ENCODE measurements at places on chromosomes 1 and 21.

DNA sequence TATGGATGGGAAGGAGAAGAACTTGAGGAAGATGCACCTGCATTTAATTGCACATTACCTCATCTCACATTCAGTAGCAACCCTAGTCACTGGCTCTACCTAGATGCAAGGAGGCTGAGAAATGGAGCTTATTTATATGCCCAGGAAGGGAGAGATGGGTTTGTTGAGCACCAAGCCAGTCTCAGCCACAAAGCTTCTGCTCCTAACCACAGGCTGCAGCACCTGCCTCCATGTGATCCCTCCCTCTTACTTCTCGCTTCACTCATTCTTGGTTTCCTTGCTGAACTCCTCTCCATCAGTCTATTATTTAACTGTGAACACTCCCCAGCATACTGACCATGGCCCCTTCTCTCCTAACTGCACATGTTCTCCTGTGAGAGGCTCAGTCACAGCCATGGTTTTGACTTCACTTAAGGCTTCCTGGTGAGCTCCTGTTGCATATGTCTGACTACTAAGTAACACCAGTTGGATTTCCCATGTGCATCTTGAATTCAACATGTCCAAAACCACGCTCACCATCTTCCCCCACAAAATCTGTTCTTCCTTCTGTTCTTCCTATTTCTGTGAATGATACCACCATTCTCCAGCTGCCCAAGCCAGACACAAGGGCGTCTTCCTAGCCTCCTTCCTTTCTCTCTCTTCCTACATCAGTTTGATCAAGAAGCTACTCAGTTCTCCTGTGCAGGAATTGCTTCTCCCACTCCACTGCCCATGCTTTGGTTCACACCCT lies 139.8 kb downstream of the AK5 start:
- DNase-seq, result no peak

GRCh38 chr1:91585982-91586381 lies 85.3 kb downstream of the CDC7 start:
- DNase-seq, result no peak

- DNase-seq, result no peak
Measured at GRCh38 chr1:178023181-178023618, 53.3 kb upstream of the SEC16B start.

- DNase-seq, result no peak
Measured at GRCh38 chr1:117670976-117671780, 65.3 kb downstream of the TENT5C start.

DNA sequence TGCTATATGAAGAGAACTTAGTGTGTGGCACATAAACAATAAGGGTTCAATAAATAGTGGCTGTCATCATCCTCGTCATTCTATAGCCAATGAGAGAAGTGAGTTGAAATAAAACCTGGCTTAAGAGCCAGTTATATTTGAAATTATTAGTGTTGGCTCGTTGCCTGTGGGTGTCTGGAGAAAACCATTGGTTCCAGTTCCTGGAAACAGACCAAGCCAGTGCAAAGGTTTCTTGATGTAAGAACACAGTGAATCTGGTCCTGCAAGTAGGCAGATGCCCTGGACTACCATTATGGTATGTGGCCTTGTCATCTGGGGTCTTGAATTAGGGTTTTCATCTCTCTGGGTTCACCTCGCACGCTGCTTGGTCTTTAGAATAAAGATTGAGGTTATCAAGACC lies 43.3 kb downstream of the URB2 start:
- no peak for DNase-seq

GRCh38 chr1:32486463-32487113 lies 21.7 kb downstream of the ZBTB8B start:
- no peak for DNase-seq

GRCh38 chr1:220271706-220272046 lies 577 bp downstream of the RAB3GAP2 start:
- no peak for DNase-seq

DNA sequence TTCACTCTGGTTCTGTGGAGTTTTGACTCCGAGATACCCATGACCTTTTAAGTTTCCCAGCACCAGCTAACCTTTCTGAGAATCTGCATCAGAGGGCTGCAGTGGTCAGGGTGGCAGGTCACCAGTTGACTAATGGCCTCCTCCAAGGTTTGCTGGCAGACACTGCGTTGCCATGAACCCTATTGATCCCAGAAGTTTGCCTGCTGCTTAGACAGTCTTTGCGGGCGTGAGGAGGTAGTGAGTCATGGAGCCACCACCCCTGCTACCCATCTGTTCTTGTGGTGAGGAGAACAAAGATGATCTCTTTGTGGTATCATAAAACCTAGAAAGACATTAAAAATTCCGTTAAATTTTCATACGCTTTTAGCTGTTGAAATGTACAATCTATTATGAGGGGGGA lies 180.4 kb downstream of the FGGY start:
- DNase-seq, result peak; percentile 80

DNA sequence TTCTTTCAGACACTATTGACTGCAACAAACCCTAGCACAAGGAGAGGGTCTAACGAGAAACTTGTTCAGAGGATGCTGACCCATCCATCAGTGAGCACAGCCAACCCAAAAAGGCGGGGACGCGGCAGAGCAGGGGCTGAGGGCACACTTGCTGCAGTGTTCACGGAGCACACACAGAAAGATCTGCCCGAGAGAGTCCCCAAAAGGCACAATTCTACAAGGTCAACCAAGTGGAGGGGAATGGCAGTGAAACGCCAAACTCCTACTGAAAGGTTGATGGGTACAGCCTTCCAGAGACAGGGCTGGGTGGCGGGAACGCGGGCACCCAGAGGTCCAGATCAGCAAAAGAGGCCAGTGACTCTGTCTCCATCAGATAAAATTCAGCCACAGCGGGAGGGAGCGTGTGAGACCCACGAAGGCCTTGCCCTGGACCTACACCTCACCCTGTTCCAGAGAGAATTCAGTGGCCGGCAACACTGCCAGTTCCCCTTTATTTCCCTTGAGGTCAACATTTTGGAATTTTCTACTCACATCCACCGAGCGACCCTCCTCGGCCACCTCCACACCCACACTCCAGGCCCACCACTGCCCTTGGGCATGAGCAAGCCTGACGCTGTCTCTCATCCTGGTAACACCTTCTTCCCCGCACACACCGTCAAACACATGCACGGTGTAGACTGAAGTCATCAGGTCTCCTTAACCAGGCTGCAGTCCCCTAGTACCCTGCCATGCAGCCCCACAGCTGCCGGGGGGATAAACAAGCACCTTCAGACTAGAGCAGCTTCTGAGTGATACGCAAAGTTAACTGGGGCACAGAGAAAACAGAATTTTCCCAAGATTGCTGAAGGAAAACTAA lies 5.5 kb downstream of the GNG4 start:
- no peak for DNase-seq

DNA sequence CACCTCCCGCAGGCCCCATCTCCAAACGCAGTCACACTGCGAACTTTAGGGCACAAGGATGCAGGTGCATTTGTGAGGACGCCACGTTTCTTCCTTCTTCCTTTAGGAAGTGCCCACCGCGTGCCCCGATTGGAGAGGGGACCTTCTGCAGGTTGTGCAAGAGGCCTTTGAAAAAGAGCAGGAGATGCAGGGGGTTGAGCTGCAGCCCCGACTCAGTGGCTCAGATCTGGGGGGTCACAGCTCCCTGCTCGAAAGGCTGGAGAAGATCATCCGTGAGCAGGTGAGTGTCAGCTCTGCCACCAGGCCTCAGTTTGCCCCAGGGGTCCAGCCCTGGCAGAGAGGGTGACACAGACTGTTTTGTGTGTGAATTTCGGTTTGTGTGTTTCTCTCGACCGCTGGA lies 31.2 kb upstream of the DIP2A start:
- DNase-seq, result no peak

DNA sequence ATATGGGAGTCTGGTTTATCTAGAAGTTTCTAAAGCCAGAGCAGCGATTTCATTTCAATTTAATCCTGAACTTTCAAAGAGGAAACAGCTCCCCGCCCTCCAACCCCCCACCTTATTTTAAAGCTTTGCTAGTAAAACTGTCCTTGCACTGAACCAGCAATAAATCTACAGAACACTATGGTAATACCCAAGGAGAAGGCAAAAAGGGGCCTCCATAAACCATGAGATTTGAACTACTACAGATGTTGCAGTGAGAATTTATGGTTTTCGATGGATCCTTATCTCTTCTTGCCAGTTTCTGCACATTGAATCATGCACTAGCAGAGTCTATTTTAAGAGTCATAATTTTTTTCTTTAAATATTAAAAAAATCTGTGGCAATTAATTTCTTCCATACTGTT lies 64.8 kb upstream of the BEND5 start:
- no peak for DNase-seq

DNA sequence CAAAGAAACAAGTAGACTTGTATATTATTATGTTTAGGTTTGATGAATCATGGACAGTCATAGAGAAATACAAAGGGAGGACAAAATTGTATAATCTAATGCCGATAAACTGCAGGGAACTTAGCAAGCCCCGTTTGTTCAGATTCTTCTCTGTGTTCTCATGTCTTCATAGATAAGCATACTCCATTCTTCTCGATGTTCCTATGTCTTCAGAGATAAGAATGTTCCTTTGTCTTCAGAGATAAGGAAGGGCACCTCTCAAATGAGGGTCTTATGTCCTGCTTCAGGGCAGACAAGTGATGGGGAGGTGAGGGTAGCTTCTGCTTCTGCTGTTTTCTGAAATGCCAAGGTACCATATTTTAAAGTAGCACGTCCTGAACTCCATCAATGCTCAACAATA lies 19.7 kb upstream of the TADA1 start:
- no peak for DNase-seq

DNA sequence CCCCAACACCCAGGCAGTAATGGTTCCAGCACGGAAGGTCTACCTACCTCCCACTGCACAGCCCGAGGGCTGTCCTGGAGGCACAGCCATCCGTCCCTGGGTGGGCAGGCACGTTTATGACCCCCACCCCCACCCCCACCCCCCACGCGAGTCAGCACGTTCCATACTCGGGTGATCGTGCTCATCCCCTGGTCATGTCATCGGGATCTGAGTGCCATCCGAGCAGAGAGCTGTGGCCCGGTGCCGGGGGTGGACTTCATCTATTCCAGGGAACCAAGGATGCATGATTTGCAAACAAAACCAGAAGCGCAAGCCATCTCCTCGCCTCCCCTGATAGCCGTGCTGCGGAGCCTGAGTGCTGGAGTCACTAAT lies 1.1 kb downstream of the TSPEAR start:
- DNase-seq, result no peak

- no peak for DNase-seq
Measured at GRCh38 chr1:196680107-196680506, 28.3 kb downstream of the CFH start.

DNA sequence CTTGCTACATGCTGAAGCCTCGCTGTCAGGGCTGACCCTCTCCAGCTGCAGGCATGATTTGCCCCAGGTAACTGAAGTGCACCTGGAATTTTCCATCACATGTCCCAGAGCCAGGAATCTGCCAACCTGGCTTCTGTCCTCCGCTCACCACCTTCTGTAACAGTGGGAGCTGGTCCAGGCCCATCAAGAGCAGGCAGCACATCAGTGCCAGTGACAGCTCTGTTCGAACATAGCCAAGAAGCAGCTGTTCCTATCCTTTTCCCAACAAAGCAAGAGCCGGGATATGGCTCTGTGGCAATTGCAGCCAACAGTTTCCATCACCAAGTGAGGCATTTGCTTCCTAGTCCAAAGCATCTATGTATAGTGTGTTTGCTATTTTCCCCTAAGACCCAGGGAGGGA lies 42.2 kb upstream of the KANK4 start:
- DNase-seq, result no peak

DNA sequence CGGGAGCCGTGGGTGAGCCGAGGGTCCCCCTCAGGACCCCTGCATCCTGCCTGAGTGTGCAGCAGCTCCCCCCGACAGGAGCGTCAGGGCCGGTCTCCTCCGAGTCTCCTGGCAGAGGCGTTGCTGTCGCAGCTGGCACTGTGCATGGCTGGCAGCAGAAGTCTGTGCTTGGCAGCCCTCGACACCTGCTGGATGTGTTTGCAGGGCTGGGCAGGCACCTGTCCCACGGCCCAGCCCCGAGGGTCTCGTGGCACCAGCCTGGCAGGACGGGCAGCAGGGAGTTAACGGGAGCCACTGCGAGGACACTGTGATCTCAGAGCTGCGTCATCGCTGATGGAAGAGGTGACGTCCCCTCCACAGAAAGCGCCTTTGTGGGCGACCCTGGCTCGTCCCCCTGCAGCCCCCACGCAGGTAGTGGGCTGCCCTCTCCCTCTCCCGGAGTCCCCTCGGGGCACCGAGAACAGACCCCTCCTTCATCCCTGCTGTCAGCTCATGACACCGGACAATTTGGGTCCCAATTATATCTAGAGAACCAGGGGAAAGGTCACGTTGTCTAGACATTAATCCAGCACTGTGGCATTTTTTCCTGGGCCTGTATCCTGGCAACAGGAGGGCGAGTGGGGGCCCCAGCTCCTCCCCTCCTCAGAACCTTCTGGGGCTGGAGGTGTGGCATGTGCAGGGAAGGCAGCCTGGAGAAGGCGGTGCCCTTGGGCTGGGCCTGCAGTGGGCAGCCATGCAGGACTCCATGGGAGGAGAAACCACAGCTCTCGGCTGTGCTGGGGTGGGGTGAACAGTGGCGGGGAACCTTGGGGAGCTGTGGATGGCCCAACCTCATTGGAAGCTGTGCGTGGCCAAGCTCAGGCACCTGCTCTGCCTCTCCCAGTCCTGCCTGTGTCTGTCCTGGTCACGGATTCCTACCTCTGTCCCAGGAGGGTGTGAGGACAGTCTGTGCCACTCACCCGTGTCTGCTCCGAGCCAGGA lies 15.4 kb downstream of the COL18A1 start:
- no peak for DNase-seq

DNA sequence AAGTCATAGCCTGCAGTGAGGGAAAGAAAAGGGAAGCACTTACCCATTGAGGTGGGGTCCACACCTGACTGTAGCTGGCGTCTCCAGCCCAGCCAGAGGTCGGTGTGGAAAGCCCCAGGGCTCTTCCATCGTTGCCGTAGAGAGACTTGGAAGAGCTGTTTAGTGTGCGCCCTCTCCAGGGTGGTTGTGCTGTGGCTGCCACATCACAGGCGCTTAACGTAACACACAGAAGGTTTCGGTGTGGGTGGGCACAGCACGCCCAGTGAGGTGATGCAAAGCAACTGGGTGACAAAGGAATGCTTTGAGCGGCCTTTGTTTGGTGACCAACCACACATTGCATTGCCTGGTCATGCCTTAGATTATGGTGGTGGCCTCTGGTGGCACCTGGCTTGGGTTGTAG lies 36.8 kb upstream of the KIF1B start:
- DNase-seq, result peak; percentile 24

- no peak for DNase-seq
Measured at GRCh38 chr1:97314685-97315084, 593.1 kb downstream of the PTBP2 start.

- DNase-seq, result no peak
Measured at GRCh38 chr1:65948609-65949229, 156.0 kb downstream of the PDE4B start.

DNA sequence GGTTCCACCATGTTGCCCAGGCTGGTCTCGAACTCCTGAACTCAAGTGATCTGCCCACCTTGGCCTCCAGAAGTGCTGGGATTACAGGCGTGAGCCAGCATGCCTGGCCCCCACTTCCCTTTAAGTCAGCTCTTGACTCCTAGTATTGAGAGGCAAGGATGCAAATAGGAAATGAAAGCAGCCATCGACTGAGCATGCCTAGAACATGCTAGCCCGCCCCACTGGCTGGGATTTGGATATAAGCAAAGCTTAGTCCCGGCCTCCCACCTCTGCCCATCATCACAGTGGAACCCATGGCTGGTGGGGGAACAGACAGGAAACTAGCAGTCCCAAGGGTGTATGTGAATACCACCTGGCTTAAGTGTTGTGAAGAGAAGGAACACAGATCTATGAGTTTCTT lies 10.5 kb downstream of the C1orf167 start:
- DNase-seq, result no peak

- no peak for DNase-seq
Measured at GRCh38 chr1:222547944-222548671, at the start of gene HHIPL2. Gene HHIPL2, minus strand, starts transcription at chr1:222548104. Its CDS starts 60 bp downstream, at chr1:222548044.

- DNase-seq, result no peak
Measured at GRCh38 chr1:227572752-227573151, 9.4 kb downstream of the ZNF678 start.

All from stimulated activated CD8-positive, alpha-beta memory T cell treated with anti-CD3 and anti-CD28 coated beads, Interleukin-15, amount 100 ng/mL, for 48 hours (primary cell).